ENCODE measurements at places on chromosomes 4 and X.

DNA sequence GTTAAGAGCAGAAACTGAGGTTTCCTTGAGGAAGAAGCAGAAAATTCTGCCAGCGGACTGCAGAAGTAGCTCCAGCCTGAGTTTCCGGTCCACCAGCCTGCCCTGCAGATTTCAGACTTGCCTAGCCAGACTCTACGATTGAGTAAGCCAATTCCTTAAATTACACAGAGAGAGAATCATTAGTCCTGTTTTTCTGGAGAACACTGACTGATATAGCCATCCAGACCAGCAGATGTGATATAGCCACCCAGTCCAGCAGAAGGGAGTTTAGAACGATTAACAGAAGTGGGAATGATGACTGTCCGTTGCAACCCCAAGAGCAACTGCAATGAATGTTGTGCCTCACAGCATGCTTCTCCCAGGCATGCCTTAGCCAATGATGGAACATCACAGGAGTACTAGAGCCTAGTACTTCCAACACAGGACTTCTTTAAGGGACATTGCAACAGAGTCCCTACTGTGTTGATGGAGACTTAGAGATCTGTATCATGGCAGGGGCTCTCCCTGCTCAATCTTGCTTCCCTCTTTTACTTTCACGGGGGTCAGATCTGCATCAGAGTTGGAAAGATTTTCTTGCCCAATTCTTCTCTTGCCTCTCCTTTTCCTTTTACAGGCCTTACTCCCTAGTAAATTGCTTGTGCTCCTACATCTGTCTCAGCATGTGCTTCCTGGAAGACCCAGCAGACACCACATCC lies 264.6 kb upstream of the CLNK start:
- no peaks in the 10 kb centered on the region for H3K36me3 ChIP-seq
- H3K27ac ChIP-seq: no peak overlapping the region
- no peak for DNase-seq
- no peaks in the 10 kb centered on the region for H3K27me3 ChIP-seq
- no peaks in the 10 kb centered on the region for H3K4me1 ChIP-seq

DNA sequence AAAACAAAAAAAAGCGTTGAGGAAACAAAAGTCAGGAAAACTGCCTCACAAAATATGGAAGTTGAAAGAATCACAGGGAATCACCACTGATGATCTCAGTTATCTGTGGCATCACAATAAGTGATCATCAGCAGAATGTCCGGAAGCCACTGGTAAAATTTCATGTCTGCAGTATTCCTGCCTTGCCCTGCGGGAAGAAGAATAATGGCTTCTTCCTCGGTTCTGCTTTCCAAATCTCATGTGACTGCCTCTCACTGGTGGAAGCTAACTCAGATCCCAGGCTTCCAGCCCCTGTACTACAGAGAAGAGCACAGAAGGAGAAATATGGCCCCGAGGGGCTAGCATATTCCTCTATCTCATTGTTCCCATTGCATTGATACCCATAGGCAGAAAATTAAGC lies 12.7 kb upstream of the ZNF330 start:
- H3K27ac ChIP-seq: no peak overlapping the region
- peaks cover 8% of the 10 kb centered on the region for H3K27me3 ChIP-seq
- H3K4me1 ChIP-seq: no peaks in the 10 kb centered on the region

DNA sequence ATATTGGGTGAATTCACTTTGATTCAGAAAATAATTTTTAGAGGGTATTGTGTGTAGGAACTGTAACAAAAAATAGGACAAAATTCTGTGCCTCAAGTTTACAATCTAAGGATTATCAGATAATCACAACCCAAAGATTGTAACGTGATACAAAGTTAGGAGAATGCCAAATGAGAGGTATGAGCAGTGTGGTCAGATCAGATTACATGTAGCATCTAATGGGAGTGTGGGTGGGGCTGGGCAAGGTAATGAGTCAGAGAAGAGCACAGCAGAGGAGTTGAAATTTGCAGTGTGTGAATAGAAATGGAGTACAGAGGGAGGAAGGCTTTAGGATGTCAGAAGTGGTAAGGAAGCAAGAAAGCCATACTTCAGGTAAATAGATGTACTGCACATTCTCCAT lies 103.4 kb upstream of the TEX13A start:
- H3K4me1 ChIP-seq: no peaks in the 10 kb centered on the region
- no peak for DNase-seq
- no peak overlapping the region for H3K27ac ChIP-seq
- H3K27me3 ChIP-seq: no peaks in the 10 kb centered on the region
- H3K4me3 ChIP-seq: no peak overlapping the region

DNA sequence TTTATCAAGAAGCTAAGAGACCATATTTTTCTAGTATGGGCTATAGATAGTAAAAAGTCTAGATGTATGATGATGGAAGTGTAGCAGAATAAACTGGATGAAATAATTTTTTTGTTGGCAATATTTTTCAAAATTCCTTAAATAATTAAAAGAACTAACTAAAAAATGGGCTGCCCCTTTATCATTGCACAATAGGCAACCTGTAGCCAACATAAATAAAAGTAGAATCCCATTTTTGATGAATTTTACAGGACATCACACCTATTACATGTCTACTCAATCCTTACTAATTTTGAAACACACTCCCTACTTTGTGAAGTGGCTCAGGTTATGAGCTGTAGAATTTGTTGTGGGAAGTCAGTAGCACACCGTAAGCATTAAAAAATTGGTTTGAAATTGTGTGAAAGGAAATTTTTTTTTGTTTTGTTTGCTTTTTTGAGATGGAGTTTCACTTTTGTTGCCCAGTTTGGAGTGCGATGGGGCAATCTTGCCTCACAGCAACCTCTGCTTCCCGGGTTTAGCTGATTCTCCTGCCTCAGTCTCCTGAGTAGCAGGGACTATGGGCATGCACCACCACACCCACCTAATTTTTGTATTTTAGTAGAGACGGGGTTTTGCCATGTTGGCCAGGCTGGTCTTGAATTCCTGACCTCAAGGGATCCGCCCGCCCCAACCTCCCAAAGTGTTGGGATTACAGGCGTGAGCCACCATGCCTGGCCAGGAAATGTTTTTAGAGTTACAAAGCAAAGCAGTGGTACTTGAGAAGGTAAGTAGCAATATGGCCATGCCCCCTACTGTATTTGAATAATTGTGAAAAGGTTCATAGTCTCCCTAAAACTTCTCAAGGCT lies 8.9 kb upstream of the RUFY3 start:
- no peak overlapping the region for H3K27ac ChIP-seq
- H3K4me3 ChIP-seq: no peak overlapping the region
- no peak for DNase-seq

DNA sequence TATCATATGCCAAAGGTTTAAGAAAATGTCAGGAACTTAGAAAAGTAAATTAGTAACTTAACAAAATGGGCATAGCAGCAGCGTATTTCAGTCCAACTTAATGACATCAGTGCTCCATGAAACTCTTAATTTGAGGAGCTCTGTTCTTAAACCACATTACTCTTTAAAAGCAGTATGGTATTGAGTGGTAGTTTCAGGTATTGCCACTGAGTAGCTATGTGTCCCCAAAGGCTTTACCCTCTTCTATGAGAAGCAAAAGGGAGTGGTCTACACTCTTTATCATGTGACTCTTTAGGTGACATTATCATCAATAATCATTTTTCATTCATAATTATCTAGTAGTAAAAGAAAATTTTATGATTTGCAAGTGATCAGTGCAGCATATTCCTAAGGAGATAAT lies 158.3 kb downstream of the STIM2 start:
- peaks cover 11% of the 10 kb centered on the region for H3K4me1 ChIP-seq
- no peak for DNase-seq
- no peak overlapping the region for H3K27ac ChIP-seq
- no peaks in the 10 kb centered on the region for H3K27me3 ChIP-seq
- no peak overlapping the region for H3K4me3 ChIP-seq
- peaks cover 20% of the 10 kb centered on the region for H3K36me3 ChIP-seq

DNA sequence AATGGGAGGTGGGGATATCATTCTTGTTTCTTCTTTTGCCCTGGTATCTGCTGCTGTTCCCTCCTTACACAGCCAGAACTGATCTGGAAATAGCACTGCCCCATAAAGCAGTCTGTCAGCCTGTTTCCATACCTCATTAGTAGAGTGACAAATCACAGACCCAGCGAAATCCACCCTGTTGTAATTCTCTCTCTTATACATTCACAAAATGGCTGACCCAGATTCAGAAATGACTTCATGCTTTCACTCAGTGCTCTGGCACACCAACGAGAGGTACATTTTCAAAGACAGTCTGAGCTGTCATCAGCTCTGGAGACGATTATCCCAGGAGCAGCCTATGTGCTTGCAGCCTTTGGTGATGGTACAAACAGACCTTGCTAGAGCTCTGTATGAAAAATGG lies 164.6 kb downstream of the AFF2 start:
- no peak for DNase-seq
- no peak overlapping the region for H3K4me3 ChIP-seq
- peaks cover 6% of the 10 kb centered on the region for H3K4me1 ChIP-seq

All from GM23248 (cell line).